ENCODE measurements at places on chromosomes 12 and 14.

DNA sequence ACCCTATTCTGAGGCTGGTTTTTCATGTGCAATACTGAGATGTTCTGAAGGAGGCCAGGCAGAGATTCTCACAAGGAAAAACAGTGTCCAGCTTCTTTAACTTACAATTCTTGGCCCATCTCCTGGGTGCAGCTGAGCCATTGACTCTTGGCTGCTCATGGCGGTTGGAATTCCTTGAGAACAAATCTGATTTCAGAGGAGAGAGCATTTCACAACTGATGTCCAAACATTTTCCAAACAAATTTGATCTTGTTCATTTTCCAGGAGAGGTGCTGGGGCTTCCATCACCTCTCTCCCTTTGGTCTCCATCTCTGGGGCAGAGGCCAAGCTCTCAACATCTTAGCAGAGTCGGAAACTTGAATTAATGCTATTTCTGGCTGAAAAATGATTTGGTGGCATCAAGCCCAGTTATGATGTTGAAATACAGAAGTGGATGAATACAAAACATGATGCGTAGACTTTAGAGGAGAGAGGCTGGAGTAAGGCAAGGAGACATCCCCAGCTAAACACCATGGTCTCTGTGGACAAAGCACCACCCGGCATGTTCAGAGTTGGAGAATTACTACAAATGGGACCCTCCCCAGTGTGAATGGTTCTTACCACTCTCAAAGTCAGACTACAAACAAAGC, 593.0 kb downstream of the VRK1 start:
- no peak for DNase-seq

- no peak for DNase-seq
Observed at GRCh38 chr12:120529641-120530417, 871 bp upstream of the COQ5 start.

DNA sequence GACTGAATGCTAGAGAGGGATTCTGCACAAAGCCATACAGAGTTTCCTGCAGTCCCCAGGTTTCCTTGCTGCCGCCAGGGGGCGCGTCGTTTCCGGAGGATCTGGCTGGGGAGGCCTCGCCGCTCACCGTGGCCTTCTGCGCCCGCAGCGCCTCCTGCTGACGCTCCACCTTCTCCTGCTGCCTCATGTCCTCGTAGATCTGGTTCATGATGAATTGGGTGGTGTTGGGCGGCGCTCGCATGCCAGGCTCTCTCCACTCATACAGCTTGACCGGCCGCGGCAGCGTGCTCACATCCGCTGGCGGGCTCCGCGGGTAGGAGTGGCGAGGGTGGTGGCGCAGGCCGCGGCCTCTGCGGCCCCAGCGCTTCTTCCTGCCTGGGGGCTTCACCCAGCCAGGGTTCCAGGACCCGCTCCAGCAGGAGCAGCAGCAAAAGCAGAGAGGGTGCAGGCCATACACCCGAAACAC, 987 bp downstream of the CCER1 start:
- DNase-seq = no peak

- no peak for DNase-seq
Observed at GRCh38 chr12:54605138-54605970, 16.9 kb upstream of the PPP1R1A start.

- no peak for DNase-seq
Observed at GRCh38 chr12:86741531-86741930, 485.3 kb upstream of the MGAT4C start.

GRCh38 chr12:638953-639557, 24.2 kb downstream of the NINJ2 start:
- DNase-seq = no peak

DNA sequence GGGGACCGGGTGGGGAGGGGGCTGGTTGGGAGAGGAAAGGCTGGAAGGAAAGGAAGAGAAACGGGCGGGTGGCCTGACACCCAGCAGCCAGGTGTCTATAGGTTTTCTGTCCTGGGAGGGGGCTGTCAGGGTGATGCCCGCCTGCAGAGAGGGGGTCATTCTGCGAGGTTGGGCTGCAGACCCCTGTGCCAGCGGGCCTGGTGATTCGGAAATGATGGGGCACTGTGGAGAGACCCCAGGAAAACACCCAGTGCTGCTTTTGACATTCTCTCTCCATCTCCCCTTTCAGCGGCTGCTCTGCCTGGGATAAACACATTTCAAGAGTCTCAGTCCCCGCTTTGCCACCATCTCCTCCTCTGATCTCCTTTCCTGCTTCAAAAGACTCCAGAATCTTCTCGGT, 168.5 kb upstream of the RTL1 start:
- DNase-seq = no peak

GRCh38 chr14:104894331-104895206, 29.5 kb downstream of the CEP170B start:
- DNase-seq = no peak

All from activated T-helper 1 cell treated with anti-CD3 and anti-CD28 coated beads, Interleukin-2, amount 50 U/mL, for 16 hours (primary cell).